ENCODE measurements at places on chromosomes 3 and 15.
A peak's percentile ranks its signal among the peaks of the same experiment; 100 is the strongest.

GRCh38 chr3:161156936-161157335 lies 51.8 kb upstream of the B3GALNT1 start:
- DNase-seq, result no peak

DNA sequence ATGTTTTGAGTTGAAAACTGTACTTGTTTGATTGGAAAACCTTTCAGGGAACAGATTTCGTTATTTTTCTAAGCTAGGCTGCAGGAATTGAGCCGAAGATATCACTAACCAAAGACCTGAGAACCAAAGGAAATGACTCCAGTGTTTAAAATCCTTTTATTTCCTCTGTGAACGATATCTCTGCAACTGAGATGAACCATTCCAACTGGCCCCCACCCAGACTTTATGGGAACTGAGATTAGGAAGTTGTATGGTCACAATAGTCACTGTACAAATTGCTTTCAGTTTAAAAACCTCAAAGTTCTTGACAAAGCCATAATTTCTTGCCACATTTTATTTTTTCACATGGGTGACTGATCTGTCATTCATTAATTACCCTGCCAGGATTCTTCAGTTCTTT lies 232.4 kb downstream of the RBMS3 start:
- DNase-seq, result no peak

- DNase-seq, result no peak
These were observed 1002.4 kb upstream of the CADM2 start for GRCh38 chr3:83956431-83956830.

DNA sequence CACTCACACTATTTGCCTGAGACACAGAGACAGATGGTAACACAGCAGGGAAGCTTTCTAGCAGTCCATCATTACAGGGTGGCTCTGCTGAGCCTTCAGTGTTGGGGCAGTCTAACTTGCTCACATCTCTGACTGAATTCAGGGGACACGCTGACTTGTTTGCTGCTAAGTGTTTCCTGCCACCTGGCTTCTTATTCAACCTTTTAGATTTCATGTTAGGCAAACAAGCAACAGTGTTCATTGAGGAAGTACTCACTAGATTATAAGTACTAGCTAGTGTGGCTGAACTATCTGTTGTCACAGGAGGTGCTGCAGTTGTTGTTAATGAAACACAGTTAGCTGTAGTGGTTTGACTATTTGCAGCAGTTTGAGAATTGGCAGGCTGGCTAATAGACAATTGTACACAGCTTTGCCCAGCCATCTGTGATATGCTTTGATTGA lies 37.3 kb downstream of the USF3 start:
- no peak for DNase-seq

DNA sequence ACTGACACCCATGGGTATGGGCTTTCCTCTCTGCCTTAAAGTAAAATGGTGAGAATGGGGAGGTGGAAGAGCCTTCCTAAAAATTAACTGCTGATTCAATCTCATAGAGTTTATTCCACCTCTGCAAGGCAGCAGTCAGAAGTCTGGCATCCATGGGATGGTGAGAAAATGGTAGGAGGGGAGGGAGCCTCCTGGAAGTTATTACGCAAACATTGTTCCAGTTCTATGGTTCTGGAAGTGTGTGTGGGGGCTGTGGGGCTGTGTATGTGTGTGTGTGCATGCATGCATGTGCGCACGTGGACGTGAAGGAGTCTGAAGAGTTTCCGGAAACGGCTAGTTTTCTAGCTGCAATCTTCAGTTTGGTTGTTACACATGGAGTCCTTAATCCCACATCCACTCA lies 177.6 kb downstream of the KCNAB1 start:
- no peak for DNase-seq

- no peak for DNase-seq
These were observed 13.0 kb upstream of the PHLDB2 start for GRCh38 chr3:111846039-111846438.

DNA sequence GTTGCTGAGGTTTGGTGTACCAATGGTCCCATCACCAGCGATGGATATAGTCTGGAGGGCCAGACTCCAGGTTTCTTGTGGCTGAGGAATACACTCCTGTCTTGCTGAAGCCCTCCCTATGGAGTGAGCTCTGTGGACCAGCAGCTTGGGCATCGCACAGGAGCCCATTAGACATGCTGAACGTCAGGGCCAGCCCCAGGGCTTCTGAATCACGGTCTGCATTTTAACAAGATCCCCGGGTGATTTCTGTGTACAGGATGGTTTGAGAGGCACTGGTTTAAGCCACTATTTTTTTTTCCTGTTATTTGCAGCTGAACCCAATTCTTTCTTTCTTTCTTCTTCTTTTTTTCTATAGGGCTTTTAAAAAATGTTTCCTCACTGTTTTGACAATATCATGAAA lies 69.5 kb upstream of the XCR1 start:
- no peak for DNase-seq

- no peak for DNase-seq
These were observed 137.4 kb downstream of the TBC1D5 start for GRCh38 chr3:17605032-17605431.

GRCh38 chr3:129313665-129314385 lies 35.2 kb downstream of the HMCES start:
- peak; percentile 17 for DNase-seq

GRCh38 chr15:42094512-42094963 lies at the start of gene PLA2G4D:
Gene PLA2G4D (minus strand): TSS chr15:42094562. CDS start chr15:42094459, 103 bp downstream.
- no peak for DNase-seq

GRCh38 chr3:8800016-8800415 lies 30.6 kb upstream of the OXTR start:
- no peak for DNase-seq

DNA sequence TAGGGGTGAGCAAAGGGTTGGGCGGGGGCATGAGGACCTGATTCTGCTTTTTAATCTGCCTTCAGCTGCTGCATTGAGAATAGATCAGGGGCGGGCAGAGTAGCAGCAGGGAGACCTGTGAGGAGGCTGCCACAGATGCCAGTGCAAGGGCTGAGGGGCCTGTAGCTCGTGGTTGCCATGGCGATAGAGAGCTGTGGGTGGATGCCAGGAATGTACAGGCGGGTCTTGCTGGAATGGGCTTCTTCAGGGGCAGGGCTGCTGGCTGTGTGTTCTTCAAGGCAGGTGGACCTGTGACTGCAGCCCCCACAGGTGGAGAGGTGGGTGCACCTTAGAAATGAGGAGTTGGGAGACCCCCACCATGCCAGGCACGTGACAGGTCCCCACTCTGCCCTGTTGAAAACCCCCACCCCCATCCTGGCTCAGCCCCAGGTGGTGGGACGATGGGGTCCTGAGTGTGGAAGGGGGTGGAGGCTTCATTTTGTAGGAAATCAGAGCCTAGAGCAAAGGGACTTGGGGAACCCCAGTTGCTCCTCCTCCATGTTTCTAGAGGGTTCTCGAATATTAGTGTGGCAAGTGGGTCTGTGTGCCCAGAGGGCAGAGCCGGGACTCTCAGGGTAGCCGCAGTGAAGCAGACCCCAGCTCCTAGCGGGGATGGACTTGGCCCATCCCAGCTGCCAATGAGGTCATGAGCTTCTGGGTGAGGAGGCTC lies 38.3 kb downstream of the SLC6A6 start:
- no peak for DNase-seq

DNA sequence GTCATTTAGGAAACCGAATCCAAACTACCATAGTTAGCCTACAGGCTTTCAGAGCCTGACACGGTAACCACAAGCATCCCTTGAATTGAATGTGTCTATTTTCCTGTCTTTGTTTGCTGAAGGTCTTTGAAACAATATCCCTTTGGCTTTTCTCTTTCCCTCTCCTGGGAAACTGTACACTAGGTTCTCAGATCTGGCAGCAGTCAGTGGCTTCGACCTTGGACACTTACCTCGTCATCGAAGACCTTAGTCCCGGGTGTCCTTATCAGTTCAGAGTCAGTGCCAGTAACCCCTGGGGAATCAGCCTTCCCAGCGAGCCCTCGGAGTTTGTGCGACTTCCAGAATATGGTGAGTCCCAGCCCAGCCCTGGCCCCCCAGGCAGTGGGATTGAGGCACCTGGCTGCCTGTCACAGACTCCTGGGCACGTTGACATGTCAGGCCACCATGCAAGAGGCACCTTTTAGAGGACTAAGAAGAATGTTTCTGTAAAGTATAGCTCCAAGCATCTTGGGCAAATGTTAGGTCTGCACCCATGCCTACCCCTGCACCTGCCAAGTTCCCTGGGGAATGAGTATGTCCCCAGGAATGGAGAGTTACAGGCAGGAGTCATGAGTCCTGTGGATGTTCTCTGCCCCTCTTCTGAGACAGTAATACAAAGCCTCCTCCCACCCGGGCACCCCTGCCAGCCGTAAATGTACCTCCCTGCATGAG lies 30.4 kb upstream of the UMPS start:
- DNase-seq, result no peak

DNA sequence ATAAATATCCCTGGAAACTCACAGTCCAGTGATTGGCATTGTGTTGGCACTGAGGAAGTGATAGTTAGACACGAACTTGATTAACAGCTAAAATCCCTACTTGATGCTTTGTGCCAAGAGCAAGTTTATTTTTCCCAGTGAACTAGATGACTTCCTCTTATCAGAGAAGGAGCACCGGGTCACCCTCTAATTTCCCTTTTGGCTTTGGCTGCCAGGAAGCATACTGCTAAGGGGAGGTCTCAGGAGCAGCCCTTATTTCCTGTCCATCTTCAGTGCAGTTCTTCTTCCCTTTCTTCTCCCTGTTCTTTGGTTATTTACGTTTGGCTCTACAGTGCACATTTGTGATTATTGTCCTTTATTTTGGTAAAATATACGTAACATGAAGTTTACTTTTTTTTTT lies 13.0 kb downstream of the FBLN2 start:
- DNase-seq, result no peak

DNA sequence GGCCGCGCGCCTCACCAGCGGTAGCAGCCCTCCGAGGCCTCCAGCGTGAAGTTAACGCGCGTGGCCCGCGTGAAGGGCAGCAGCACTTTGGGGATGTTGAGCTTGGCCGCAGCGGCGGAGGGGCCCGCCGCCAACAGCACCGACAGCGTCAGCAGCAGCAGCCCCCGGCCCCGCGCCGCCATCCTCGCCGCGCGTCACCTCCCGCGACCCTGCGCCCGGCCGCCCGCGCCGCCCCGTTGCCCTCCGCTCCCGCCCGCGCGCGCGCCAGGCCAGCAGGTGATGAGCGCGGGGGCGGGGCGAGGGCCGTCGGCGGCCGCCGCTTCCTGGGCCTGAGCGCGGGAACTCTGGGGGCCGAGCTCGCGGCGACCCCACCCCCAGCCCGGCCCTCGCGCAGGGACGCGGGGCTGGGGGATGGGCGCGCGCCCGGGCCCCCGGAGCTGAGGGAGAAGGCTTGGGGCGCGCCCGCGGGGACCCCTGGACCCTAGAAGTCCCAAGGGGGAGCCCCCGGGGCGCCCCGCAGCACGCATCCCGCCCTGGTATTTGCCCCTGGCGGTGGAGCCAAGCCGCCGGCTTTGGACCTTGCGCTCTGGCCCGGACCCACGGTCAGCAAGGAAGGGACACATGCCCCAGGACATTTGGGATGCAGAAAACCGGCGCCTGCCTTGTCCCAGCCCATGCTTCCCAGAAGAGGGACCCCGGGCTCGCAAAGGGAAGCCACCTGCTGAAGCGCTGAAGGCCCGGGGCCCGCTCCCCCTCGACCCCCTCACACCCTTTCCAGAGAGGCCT lies at the start of gene NUP210:
Gene NUP210 (minus strand): TSS at position 278 of the 786 bp plus-strand sequence. CDS start 96 bp downstream, at position 182.
- peak; percentile 41 for DNase-seq

DNA sequence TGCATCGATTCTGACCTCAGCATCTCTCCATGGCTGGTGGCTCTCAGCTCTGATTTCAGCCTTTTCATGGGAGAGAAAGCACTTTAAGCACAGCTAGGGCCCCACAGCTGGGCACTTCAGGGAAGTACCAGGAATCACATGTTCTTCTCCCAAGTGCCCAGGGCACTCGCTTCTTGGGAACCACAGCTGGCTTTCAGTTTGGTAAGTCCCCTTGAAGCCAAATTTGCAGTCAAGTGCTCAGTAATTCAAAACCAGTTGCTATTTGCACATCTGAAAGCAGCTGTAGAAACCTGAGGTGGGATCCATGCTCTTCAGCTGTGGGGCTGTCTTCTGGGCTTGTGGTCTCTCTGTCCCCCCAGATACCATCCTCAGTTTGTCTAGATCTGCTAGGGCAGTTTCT lies 12.8 kb downstream of the GABRA5 start:
- no peak for DNase-seq

GRCh38 chr3:100260081-100260684 lies 609 bp upstream of the TBC1D23 start:
- DNase-seq, result no peak

- no peak for DNase-seq
These were observed 55.1 kb downstream of the RBMS3 start for GRCh38 chr3:29335943-29336342.

DNA sequence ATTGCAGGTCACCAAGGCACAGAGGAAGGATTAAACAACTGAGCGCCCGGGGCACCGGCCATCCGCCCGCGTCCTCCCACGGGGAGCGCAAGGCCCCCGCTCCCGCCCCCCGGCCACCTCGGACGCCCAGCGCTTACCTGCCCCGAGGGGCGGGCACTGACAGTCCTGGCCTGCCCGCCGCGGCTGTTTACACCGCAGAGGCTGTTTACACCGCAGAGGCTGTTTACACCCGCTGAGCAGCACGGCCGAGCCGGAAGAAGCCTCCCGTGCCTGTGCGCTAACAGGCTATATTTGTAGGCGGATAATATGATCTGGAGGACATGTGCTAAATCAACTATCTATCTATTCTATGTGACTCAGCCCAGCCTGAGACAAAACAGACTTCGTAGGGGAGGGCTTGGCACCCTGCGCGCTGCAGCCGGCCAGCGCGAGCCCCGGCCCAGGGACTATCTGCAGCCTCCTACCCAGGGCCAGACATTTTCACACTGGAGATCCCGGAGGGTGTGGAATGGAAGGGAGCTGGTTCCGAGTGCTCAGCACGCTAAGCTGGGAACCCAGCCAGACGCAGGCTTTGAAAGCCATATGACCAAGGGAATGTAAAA lies at the start of gene LRRC2:
Gene LRRC2 (minus strand): TSS at position 263 of the 602 bp plus-strand sequence. CDS start 14,711 bp downstream, outside the sequence.
- peak; percentile 28 for DNase-seq

DNA sequence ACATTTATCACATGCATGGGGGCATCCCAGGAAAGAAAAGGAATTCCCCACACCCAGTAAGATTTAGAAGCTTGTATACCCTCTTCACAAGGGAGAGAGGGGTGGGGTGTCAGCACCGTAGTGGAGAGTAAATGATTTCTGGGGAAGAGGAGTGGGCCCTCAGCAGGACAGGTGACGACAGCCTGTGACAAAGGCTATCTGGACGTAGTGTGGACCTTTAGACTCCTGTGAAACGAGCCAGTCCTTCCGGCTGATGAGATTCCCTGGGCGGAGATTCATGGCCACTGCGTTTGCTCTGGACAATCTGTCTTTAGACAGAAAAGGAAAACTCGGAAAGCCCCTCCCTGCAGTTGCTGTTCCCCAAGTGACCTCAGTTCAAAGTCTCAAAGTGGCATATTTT lies 1.7 kb upstream of the FAM3D start:
- DNase-seq, result no peak

- peak; percentile 78 for DNase-seq
These were observed 6.4 kb downstream of the CELSR3 start for GRCh38 chr3:48656061-48656840.

DNA sequence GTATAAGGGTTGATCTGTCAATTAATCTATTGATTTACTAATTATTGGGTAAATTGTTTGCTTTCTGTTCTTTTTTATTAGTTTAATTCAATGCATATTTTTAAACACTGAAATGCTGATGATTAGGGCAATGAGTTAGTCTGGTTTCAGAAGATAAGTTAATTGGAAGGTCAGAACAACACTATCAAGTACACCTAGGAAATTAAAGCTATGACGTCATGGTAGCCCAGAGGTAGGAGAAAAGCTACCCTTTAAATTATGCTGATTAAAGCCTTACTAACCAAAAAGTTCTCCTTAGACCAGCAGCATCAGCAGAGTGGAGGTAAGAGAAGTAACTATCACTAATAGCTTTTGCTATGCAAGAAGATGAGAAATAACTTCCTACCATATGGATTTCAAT lies 770.4 kb upstream of the ARPP21 start:
- no peak for DNase-seq

- no peak for DNase-seq
These were observed 4.0 kb downstream of the TMEM212 start for GRCh38 chr3:171847133-171847532.

Measured in CD4-positive, alpha-beta T cell treated with Interleukin-6 at 100 ng/mL for 8 hours (primary cell).